Fibroblast of skin of left quadriceps (primary cell): ENCODE measurements at places on chromosomes 4 and X.

- no peak for DNase-seq
Measured at GRCh38 chr4:140049849-140050637, 103.9 kb downstream of the MAML3 start.

DNA sequence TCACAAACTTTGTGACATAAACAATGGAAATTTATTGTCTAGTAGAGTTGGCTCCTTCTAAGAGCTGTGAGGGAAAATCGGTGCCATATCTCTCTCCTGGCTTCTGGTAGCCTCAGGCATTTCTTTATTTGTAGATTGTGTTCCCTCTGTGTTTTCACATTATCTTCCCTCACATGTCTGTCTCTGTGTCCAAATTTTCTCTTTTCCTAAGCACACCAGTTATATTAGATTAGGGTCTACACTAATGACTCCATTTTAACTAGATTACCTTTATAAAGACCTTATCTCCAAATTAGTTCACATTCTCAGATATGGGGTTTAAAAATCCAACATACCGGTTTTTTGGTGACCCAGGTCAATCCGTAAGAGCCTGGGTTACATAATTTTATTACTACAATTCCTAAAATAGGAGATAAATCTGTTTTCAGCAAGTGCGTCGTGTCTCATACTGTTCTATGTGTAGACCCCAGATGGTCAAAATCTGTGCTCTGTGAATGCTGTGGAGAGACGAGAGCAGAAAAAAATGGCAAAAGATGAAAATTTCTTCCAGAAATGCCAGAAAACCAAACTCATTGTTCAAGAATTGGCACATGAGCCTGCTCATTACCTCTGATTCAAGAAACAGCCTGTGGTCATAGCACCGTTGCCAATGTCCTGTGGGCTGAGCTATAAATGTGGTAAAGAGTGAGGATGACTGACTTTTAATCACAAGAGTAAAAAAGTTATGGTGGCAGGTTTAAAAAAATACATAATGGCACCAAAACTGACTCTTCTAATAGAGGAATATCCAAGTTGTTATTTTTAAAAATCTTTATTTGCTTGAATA, 574.7 kb downstream of the PCDH7 start:
- DNase-seq = no peak

GRCh38 chrX:40086569-40087335, 11.0 kb downstream of the BCOR start:
- no peak for DNase-seq

- peak; percentile 24 for DNase-seq
Measured at GRCh38 chr4:56197387-56197786, 189.9 kb downstream of the AASDH start.

DNA sequence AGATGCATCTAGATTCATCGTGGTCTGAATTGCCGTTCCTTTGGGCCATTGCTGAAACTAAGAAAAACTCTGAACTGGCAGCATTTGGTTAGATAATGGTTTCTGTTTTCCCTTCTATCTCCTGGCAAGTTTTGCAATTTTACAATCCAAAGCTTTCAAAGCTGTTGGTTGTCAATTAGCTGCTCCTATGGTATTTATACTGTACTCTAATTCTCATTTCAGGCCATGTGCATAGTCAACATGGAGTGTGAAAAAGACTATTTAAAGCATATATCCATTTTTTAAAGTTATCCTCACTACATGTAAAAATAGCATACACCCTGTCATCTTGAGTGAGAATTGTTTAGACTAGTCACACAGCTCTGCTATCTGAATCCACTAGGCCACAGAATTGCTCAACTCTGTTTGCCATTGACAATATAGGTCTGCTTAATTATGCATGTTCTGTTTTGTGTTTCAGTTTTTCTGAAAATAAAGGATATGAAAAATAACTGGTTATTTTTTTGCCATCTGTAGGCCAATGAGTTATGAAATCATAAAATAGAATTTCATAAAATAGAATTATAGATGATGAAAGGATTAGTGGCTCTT, 27.7 kb upstream of the TEC start:
- DNase-seq = no peak

- no peak for DNase-seq
Measured at GRCh38 chr4:94307231-94307871, 35.3 kb downstream of the HPGDS start.

DNA sequence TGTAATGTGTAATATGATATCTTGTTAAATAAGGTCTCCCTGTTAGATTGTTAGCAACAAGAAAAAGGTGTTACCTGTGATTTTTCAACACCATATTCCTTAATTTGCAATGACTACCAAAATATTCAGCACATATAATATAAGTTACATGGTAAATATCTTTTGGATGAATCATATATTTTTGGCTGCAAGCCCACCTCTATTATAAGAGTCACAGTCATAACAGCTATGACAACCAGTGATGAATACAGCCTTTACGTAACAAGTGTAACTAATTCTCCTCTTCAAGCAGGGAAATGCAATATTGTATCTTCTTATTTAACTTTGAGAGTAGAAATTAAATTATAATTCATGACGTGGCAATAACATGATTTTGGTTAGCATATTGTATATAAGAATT, 187.0 kb downstream of the NLGN4X start:
- DNase-seq = no peak

DNA sequence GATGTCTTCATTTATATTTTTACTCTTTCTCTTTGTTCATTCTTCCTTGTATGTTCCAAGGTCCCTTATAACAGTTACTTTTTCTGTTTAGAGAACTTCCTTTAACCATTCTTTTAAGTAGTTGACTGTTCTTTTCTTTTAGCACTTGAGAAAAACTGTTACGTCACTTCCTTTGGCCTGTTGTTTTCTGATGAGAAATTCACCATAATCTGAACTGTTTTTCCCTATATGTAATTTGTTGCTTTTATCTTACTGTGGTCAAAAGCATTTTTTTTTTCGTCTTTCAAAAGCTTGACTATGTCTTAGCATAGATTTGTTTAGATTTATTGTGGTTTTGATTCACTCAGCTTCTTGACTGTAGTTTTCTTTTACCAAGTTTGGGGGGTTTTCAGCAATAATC, 1660.3 kb upstream of the PCDH10 start:
- DNase-seq = no peak

GRCh38 chr4:110224812-110225211, 26.4 kb upstream of the ELOVL6 start:
- no peak for DNase-seq

DNA sequence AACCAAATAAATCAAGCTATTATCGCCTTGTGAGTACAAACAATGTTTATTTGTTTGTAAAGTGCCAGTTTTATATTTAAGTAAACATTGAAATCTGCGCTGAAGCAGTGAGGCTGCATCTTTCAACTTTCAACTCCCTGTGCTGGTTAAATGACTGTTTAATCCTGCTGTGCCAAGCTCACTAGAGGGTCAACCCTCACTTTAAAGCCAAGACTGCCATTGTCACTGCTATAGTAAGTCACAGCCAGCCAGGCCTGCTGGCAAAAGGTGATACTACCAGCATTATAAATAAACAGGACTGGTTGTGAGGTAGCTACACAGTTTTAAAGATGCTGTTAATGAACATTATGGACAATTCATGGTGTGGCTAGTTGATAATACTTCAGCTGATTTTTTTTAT, 34.6 kb downstream of the EFHC2 start:
- DNase-seq = no peak

GRCh38 chr4:110622841-110623717, at the start of gene PITX2:
Gene PITX2, minus strand, starts transcription at chr4:110623077. Its CDS starts 617 bp downstream, at chr4:110622460.
- peak; percentile 92 for DNase-seq

GRCh38 chr4:48046059-48046458, 29.5 kb downstream of the NIPAL1 start:
- DNase-seq = no peak

DNA sequence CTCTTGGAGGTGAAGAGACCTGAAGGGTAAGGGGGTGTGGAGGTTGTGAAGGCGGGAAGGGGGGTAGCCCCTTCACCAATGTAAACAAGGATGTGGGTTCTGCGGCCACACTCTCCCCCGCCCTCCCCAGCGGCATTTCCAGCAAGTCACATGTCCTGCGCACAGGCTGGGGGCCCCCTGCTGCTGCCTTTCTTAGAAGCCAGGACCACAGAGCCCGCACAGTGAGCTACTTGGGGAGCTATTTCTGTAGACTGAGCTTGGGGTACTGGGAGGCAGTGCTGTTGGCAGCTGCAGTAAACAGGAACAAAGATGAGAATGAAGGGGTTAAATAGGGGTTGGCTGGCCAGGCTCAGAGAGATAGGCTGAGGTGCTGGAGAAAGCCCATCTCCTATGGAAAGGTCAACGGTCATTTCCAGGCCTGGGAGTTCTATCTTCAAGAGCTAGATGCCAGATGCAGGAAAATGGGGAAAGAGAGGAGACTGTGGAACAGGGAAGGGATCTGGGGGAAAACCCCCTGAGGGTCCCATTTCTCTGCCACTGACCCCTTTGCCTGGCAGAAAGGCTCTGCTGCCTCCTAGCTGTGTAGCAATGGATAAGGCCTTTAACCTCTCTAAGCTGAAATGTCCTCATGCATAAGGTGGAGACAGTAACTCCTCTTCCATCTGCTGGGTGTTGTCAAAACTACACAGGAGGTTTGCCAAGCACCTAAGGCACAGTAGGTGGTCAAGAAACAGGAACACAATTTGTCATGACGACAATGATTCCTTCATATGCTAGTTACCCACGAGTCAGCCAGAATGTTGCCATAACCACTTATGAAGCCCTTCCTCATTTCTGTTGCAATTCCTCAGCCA, 18.5 kb upstream of the PIM2 start:
- DNase-seq = peak; percentile 5

DNA sequence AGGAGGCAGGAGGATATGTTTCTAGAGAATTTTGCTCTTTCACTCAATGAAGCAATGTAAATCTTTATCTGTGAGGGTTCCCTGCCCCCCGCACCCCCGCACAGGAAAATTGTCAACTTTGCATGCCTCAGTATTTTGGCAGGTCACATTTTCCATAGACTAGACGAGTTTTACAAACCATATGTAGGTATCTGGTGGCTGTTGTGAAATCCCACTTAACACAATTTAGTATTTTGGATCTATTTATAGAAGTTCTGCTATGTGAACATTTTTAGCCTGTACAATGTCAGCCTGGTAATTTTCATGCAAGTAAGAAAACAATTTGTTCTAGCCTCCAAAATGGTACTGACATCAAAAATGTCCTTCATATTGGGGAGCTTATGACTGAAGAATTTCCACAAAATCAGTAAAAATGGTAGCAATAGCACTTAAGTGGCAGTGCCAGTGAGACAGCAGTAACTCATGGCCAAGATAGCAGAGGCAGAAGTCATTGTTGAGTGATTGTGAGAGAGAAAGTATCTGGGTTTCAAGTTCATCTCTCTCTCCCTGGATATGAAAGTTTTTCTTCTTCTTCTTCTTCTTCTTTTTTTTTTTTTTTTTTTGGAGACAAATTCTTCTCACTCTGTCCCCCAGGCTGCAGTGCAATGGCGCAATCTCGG, 12.4 kb upstream of the FRYL start:
- DNase-seq = no peak

DNA sequence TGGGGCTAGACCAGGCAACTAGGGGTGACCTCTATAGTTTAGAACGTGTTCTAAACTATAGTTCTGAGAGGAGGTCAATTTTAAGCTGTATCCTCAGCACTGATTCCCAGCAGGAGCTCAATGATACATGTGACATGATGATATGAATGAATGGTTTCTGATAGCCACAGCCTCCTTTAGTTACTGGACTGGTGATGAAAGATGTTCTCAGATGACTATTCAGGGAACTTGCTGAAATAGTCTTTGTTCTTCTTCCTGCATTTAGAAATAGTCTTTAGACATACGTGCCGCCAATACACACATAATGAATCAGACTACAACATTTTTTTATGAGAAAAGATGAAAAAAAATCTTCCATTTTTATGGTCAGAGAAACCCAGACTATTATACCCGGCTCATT, 116.3 kb upstream of the TMEM150C start:
- no peak for DNase-seq

DNA sequence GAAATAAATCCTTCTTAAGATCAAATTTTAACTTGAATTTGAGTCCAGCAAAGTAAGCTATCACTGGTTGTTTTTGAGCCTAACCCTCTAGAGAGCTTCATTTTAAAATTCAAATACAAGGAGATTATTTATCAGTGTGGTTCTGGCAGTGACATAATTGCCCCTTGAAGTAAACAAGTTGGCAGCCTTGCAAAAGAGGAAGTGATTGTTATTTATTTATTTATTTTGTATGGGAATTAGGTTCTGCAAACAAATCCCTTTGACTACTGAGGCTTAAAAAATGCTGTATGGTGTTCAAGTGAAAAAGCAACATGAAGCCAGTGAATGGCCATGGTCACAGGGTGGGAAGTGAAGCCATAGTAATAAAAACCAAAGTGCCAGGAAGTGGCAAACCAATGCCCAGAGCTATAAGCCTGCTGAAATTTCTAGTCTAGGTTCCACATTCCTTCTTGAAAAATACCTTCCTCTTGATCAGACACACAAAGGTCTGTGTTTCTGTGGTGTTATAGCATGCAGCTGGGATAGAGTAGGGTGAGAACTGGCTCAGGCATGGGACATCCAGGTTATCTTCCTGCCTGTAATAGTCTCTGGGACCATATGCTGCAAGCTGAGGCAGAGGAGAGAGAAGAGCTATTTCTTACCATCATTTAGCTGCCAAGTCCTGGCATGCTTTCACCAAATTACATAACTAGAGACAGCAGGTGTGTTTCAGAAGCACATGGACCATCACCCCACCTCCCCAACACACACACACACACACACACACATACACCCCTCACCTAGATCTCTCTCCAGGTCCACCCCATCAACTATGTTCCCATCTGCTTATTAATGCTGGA, 47.1 kb upstream of the TSPAN7 start:
- no peak for DNase-seq

- no peak for DNase-seq
Measured at GRCh38 chr4:84385203-84385602, 113.9 kb downstream of the NKX6-1 start.

GRCh38 chr4:102503831-102504786, 3.0 kb downstream of the NFKB1 start:
- no peak for DNase-seq

DNA sequence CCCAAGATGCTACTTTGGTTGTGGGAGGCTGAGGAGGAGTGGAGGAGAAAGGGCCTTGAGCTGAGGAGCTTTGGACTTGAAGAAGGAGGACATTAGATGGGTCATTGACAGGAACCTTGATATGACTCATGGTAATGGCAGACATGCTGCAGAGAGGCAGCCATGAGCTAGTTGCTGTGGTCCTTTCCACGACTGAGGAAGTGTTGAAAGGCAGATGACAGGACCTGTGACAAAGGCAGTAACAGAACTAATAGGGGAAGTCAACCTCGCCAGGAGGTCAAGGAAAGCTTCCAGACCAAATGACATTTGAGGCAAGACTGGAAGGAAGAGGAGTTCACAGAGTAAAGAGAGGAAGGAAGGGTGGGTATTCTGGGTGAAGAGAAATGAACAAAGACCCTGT, 7.6 kb upstream of the XPNPEP2 start:
- DNase-seq = no peak

GRCh38 chrX:152072236-152072635, 66.1 kb downstream of the MAGEA10 start:
- no peak for DNase-seq

DNA sequence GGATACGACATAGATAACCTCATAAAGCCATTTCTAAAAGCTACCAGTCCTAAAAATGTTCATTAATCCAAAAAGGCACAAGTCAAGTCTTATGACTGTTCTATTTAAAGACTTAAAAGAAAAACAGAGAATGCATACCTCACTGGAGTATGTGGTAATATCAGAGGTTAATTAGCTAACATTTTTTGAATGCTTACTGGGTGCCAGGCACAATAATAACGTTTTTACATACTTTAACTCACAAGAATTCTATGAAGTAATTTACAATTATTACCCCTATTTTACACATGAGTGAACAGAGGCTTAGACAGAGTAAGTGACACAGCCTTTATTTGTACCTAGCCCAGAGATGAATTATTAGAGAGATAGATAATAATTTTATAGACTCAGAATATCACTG, 207.5 kb downstream of the PDGFC start:
- DNase-seq = no peak
